ENCODE measurements at places on chromosomes 7 and 10.

- DNase-seq: no peak
These were observed 98.4 kb upstream of the PODXL start for GRCh38 chr7:131654668-131655326.

DNA sequence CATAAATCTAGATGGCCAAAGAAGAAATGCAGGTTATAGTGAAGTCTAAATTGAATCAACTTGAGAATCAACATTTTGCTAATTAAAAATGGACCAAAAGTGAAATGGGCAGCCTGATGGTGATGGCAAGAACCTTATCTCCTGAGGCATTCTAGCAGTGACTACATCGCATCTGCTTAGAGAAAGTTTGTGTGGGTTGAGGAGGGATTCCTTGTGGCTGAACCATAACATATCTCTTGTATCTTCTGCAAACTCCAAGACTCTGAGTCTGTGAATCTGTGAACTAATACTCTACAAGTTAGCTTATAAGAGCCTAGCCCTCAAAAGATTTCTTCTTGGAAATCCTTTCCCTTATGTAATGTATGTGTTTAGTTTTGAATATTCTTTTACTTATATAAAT, 85.6 kb downstream of the PRKG1 start:
- DNase-seq: no peak

GRCh38 chr7:1902231-1902855, 232.3 kb downstream of the ELFN1 start:
- no peak for DNase-seq

DNA sequence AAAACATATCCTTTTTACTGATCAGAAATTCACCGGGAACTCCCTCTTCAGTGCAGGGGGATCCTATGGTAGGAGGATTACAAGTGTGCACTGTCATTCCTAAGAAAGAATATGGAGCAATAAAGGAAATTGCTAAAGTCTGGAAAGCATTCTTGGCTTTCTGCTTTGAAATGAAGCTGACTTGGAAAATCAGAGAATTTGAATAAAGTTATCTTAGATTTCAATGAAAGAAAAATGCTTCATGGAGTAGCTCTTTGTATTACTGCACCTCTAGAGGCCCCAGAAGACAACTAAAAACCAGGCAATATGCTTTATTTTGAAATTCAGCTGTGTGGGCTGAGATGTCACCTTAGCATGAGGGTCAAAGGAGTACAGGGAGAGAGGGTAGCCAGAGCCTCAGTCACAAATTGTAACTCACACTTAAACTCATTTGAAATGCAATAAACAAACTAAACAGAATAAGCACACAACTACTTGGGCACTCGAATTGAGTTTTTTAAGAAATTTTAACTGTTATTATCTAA, 102.5 kb downstream of the IMMP2L start:
- DNase-seq: no peak

GRCh38 chr7:113880559-113880958, 38.2 kb downstream of the PPP1R3A start:
- no peak for DNase-seq

DNA sequence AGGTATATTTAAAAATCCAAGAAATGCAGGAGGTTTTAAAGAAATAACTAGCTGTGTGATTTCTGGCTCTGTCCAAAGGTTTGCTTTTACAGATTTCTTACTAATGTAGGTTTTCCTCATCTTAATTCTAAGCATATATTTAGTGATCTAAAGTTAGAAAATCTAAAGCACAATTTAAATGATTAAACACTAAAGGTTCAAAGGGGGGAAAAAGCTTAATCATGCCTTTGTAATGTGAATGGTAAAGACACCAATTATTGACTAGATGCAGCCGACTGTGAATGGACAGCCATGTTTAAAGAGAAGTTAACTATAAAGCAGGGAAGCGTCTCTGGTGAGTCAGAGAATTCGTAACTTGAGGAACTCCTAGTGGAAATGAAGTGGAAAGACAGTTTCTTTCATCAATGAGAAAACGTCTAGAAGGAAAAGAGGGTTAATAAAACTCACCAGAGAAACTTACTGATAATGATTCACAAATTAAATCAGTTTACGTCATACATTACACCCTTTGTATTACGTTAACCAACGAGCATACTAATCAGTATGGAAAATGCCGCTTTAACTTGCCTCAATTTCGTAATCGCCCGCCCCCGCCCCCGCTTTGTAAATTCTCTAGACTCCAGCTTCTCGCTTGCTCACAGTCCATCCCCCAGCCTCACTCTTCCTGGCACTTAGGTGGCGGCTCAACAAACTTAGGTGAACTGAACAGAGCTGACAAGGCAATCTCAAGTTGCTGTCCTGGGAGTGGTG, 1.1 kb upstream of the HBP1 start:
- DNase-seq: no peak

GRCh38 chr10:49066944-49067730, 48.2 kb downstream of the VSTM4 start:
- DNase-seq: no peak

DNA sequence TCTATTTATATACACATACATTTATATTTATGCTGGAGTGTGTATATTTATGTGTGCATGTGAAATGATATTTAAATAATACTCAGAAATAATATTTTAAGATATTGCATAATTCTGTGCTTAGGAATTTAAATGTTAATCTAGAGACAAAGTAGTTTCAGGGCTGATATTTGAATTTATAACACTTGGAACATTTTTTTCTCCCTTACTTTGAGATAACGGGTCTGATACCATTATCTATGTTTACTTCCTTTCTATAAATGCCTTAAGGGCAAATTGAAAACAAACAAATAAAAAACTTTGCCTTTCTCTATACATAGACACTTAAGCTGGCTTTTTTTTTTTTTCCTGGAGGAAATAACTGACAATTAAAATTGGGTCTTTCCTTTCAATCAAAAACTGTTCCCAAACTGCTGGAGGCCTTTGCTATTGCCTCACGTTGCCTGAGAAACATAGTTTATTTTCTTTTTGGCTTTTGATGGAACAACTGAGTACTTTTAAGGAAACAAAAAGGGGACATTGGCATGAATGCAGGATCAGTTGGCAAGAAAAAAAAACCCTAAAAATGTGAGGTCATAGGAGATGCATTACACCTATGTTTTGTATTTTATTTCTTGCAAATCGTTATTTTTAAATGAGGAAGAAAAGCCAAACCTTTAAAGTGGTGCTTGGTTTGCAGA, 98.7 kb downstream of the ITGA8 start:
- no peak for DNase-seq

DNA sequence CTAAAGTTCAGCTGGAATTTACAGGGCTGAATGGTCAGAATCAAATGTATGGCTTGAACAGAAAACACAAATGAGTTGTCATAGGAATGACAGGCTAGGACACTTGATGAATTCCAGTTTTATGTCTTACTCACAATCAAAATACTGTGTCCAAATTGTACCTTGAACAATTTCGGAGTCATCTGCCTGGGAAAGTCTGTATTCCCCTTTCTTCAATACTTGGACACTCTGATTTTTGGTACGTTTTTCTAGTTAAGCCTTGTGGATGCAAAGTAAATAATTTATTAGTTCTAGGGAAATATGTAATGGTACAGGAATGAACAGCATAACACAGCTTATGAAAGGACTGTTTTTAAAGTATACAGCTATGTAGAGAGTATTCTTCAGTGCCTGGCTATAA, 100.4 kb downstream of the ITGB8 start:
- no peak for DNase-seq

DNA sequence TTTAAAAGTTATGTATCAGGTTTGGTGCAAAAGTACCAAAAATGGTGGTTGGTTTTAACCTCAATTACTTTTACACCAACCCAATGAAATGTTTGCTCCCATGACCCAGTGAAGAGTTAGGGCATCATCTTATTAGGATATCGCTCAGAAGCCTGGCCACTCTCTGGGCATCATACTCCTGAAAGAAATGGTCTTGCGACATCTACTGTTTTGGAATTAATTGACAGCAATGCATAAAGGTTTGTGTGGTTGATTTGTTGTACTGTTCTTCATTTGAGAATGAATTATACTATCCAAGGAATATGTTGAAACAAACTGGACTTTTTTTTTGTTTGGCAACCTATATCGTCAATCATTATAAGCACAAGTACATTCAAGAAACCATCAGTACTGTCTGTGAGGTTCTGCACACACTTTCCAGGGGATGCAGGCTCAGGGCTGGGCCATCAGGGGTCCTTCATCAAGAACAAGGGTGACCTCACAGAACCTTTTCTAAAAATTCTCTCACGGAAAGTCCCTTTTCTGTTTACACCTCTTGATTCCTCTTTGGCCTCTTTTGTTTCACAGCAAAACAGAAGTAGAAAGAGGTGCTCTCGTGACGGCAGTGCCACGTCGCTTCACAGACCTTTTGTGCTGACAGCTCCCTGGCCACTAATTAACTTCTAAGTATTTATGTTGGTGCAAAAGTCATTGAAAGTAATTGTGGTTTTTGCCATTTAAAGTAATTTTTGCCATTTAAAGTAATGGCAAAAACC, 117.2 kb upstream of the KLF6 start:
- no peak for DNase-seq

GRCh38 chr7:94426980-94427875, 32.5 kb downstream of the COL1A2 start:
- DNase-seq: no peak

DNA sequence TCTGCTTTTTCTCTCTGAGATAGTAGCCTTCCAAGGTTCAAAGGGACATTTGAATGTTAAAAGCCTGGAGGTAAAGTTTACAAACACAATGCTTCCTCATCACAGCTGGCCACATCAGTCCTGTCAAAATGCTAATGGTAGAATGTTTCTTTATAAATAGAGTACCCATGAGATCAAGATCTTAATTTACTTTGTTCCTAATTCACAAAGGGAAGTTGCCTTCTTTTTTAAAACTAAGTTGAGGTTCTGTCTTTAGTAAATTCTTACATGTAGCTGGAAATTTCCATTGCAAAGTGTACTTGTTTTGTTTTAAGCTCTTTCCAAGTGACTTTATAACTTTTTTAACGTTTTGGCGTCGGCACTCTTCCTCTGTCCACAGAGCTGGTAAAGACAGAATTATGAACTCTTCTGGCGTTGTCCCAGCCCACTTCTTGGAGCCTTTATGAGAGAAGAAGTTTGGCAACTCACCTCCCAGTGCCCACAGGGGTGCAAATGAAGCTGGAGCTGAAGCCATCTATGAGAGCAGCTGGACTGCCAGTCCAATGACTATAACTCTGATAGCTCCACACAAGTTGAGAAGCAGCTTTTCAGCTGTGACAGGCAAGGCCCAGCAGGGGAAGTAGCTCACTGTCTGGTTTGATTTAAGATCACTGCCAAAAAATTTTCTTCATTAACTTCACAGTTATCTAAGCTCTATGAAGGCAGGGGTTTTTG, 23.3 kb downstream of the FZD1 start:
- DNase-seq: no peak

- no peak for DNase-seq
These were observed 153.8 kb downstream of the GNAI1 start for GRCh38 chr7:80288175-80289122.

DNA sequence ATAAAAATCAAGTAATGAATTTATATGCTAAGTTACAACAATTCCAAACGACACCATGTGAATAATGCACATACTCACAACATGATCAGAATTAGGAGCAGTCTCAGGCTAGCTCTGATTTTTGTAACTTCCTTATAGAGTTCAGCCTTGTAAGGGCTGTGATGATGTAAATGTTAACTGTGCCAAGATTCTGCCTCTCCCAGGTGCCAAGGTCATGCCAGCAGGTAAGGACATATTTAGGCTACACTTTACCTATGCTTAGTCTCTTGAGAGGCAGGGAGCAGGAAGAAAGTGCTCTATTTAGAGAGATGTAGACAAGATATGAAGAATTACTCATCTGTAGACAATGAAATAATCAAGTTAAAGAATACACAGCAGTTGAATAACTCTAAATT, 53.6 kb upstream of the AGR3 start:
- no peak for DNase-seq

DNA sequence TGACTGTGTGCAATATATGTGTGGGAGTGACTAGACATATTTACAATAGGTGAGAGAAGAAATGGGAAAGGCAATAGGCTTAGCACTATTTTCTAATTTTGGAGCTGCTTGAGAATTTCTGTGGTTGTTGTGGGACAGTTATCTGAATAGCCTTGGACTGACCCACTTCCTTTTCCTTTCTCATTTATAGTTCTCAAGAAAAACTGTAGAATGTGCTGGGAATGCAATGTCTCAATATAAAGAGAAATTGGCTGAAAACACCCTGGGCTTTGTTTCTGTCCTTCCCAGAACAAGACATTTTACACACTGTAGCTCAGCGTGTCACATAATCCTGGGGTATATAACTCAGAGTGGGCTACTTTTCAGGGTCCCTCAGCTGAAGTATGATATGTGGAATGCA, 153.0 kb upstream of the RHOBTB1 start:
- no peak for DNase-seq

- DNase-seq: no peak
These were observed 169.0 kb upstream of the GPR26 start for GRCh38 chr10:123496996-123497660.

DNA sequence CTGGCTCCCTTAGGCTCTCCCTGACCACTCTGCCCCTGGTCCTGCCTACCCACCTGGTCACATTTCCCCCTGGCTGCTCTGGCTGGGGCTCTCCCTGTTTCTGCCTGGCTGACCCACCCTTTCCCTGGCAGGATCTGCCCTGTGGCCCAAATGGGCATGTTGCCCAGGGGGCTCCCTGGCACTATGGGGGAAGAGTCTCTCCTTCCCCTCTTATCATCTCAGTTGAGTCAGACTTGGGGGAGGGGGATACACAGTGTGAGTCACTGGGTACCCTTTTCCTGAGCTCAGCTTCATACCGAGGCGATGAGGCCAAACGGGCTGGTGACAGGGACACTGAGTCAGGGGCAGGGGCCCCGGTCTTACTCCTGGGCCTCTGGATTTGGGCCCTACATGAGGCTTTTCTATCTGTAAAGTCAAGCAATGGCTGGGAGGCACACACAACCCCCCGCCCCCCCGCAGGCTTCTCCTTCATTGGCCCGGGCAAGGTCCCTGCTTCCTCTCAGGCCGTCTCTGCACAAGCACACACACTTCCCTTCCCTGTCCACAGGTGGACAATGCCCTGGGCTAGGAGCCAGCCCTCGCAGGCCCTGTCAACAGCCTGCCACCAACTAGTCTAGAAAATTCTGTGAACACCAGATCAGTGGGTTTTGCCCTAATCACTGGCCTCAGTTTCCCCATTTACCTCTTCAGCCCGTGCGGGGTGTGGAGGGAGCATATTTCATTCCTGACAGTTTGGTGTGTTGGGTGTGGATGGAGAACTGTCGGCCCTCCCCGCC, 627 bp upstream of the FLNC start:
- DNase-seq: no peak

Measured in cortex of kidney (tissue), 1 donor.